A549 treated with AZD2906 at 1 μM for 4 hours (cell line): ENCODE measurements at places on chromosomes 4 and X. TPM values are rescaled to one million over a fixed set of nuclear protein-coding genes. Genes with fewer than 3 reads are reported as not detected.

Gene SYN1
- 0.22 to 0.46 TPM (median 0.29 TPM) in 5 replicates for total RNA-seq

Gene AMBN
- total RNA-seq: not detected in 5 replicates

Gene CTAG2
- not detected in 5 replicates for total RNA-seq

Gene GIMD1
- total RNA-seq: not detected in 5 replicates

Gene BMX
- total RNA-seq: not detected in 5 replicates

Gene GLUD2
- total RNA-seq: 2.0 to 2.4 TPM (median 2.3 TPM) in 5 replicates

Gene SPARCL1
- not detected in 5 replicates for total RNA-seq

Gene AFP
- total RNA-seq: 1.6 to 5.0 TPM (median 2.0 TPM) in 5 replicates

Gene UGT2A1
- total RNA-seq: not detected in 5 replicates

Gene OPN1LW
- total RNA-seq: not detected in 5 replicates

Gene EGFL6
- not detected in 5 replicates for total RNA-seq
